ENCODE measurements at places on chromosomes 12 and 14.
A peak's percentile ranks its signal among the peaks of the same experiment; 100 is the strongest.

DNA sequence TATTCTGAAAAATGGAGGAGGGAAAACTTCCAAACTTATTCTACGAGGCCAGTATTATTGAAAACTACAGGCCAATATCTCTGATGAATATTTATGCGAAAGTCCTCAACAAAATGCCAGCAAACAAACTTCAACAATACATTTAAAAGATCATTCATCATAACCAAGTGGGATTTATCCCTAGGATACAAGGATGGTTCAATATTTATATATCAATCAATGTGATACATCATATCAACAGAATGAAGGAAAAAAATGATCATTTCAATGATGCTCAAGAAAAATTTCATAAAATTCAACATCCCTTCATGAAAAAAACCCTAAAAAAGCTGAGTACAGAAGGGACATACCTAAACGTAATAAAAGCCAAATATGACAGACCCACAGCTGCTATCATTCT lies 45.9 kb upstream of the LMNTD1 start:
- no peak for DNase-seq

DNA sequence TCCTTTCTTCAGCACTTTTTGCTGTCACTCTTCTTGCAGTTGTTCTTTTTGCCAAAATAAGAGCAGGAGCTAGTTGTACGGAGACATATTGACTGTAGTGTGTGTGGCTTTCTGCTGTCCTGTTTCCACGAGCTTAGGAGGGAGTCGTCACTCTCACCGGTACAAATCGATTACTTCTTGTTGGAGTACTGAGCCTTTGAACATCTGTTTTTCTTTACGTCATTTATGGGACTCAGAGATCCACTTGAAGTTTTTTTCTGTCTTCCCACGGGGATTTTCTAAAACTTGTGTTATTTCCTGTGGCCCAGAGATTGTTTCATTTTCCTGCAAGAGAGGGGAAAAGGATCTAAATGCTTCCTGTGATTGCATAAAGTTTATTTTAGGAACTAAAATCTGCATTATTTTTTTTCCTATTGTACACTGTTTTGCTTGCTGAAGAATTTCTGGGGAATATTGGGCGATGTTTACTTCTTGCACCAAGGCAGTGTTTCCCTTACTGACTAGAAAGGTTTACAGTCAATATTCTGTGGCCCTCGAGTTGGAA lies 199.8 kb upstream of the ARHGAP5 start:
- DNase-seq = peak; percentile 36

GRCh38 chr14:73567951-73568885 lies 795 bp upstream of the ACOT2 start:
- DNase-seq = peak; percentile 47

- no peak for DNase-seq
Observed at GRCh38 chr14:87935886-87936285, 57.1 kb downstream of the GALC start.

- DNase-seq = peak; percentile 87
Observed at GRCh38 chr14:100979780-100980179, 76.3 kb upstream of the RTL1 start.

DNA sequence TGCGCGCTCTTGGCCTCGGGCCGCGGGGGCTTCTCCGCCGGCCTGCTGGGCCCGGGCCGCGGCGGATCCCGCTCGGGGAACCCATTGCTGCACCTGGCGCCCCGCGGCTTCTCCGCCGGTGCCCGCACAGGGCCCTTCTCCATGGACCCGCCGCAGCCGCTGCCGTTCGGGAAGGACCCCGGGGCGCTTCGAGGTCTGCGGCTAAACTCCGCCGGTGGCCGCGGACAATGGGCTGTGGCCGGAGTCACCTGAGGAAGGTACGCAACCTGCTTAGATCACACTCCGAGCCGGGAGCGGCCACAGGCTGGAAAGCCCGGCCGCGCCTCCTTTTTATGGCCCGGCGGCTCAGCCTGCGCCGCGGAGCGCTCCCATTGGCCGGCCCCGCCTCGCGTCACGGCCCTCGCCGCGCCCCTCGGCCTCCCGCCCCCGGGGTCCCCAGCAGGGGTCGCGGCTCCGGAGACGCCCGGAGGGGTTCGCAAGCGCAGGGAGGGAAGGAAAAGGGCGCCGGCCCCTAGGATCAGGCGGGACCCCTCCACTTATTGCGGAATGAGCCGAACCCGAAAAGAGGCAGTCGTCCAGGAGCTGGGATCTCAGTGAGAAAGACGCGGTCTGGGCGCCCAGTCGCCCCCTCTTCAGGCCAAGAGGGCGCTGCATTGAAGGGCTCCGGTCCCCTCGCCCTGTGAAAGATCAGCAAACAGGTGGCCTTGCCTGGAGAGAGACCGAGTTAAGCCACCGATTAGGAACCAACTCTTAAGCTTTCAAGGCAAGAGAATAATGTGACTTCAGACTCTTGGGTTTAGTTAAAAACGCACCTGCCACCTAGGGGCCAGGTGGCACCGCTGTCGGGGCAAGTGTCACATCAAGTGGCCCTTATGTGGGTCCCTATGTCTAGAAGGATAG lies at the start of gene GCH1:
TSS of gene GCH1 (minus strand) at position 306 of the 900 bp plus-strand sequence. CDS start at position 143, 163 bp downstream.
- peak; percentile 46 for DNase-seq

- no peak for DNase-seq
Observed at GRCh38 chr14:44981198-44981597, 19.2 kb downstream of the TOGARAM1 start.

DNA sequence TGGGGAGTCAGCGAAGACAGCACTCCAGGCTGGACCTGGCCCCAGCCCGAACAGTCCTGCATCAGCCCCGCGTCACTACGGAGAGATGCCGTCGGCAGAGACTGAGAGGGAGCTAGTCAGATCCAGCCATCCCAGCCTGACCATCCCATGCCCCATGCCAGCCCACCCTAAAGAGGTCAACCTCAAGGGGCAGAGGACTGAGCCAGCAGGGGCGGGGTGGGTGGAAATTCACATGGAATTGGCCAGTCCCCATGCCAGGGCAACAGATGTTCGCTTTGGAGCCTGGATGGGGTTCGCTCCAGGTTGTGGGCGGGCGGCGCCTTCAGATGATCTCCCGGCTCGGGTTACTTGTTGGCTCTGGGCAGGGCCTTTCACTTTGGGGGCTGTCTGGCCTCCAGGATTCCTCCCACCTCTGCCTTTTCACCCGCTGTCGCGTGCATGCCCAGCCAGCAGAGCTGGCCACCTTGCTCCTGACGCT lies 154.3 kb downstream of the TSPAN9 start:
- no peak for DNase-seq

- no peak for DNase-seq
Observed at GRCh38 chr14:102821252-102821651, 44.0 kb downstream of the TRAF3 start.

GRCh38 chr14:60651796-60652673 lies 2.8 kb upstream of the SIX1 start:
- peak; percentile 28 for DNase-seq

DNA sequence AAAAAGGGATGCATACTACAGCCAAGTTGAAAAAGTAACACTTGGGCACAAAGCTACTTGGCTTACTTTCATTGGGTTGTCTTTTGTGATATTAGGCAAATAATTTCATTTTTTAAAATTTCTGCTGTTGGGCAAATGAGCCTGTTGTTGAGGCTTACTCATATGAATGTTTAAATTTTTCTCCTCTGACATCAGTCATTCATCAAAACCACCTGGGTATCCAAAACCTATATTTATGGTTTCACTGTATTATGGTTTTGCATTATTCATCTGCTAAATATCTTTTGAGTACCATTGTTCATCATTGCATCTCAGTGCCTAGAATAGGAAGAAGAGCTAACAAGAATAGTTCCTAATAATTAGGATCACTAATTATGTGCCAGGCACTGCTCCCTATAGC lies 28.1 kb downstream of the DYRK2 start:
- DNase-seq = peak; percentile 68

- no peak for DNase-seq
Observed at GRCh38 chr14:68713782-68714181, 79.1 kb downstream of the ZFP36L1 start.

GRCh38 chr14:99128185-99128584 lies 143.8 kb downstream of the BCL11B start:
- no peak for DNase-seq

GRCh38 chr12:95922231-95922630 lies 20.2 kb downstream of the CCDC38 start:
- peak; percentile 53 for DNase-seq

DNA sequence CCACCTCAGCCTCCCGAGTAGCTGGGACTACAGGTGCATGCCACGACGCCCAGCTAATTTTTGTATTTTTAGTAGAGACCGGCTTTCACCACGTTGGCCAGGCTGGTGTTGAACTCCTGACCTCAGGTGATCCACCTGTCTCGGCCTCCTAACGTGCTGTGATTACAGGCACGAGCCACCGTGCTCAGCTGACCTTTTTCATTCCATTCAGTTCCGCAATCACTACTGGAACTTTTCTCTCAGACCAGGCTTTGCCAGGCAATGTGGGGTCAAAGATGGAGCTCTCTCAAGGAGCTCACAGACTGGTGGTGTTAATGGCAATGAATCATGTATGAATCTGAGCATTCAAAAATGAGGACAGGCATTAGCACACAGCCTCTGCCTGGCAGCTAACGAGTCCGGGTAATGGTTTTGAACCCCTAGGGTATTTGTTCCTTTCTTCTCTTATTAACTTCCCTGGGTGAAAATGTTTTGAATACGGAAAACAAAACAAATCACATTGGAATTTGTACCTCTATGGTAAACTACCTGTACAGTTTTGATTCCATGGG lies 9.4 kb upstream of the TCHP start:
- no peak for DNase-seq

DNA sequence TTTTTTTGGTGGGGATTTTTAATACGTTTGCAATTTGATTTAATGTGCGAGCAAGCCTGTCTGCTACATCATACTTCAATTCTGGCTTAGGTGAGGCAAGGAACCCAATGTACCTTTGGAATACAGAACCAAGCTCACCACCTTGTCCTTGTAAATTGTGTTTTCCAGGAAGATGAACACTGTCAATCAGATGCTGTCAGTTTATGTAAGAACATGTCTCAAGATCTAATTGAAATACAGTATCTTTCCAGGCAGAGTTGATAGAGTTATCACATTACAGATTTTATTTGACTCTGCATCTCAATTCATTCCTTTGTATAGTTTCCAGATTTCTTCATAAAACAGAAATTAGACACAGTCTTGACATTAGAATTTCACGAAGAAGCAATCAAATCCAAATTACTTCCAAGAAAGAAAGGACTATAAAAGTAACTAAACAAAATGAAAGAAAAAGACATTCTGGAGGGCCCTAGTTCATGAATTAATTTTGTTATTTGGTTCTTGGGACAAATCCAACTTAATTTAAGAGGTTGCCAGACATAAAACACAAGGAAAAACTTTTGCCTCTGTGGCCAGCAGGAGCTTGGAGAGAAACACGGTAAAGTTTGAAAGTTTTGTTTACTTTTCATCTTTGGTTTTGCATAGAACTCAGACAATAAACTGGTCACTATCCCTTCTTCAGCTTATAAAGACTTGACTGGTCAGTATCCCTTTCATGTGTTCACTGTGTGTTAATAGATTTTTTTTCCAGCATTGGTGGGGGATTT lies 16.4 kb upstream of the MED13L start:
- DNase-seq = no peak

DNA sequence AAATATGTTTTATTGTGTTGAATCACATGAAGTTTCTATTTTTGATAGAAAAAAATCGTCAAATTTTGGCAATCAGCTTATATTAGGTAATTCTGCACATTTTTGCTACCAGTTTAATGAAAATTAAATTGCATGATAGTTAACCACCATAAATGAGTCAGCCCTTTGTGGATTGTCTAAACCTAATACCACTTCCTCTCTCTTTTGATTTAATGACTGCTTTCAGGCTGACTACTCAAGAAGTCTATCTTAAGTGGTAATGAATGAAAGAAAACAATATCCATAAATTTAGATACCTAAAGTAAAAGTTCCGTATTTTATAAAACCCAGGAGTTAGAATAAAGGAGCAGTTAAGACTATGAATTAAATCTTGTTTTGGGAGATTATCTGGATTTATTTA lies 450.5 kb downstream of the TMEM117 start:
- DNase-seq = peak; percentile 47

DNA sequence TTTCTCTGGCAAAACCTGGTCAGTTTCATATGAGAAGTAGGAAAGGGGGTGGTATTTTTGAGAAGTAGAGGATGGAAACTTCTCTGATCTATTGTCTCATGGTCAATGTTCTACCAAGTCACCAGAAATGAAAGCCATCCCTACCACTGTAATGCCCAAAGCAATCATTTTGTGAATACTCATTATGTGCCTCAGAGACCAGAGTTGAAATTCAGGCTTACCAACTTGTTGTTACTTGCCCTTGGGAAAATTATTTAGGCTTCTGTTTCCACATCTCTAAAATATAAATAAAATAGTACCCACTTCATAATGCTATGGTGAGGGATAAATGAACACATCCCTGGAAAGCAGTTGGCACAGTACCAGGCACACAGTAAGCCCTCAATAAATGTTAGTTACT lies 723.7 kb upstream of the TBX3 start:
- DNase-seq = no peak

DNA sequence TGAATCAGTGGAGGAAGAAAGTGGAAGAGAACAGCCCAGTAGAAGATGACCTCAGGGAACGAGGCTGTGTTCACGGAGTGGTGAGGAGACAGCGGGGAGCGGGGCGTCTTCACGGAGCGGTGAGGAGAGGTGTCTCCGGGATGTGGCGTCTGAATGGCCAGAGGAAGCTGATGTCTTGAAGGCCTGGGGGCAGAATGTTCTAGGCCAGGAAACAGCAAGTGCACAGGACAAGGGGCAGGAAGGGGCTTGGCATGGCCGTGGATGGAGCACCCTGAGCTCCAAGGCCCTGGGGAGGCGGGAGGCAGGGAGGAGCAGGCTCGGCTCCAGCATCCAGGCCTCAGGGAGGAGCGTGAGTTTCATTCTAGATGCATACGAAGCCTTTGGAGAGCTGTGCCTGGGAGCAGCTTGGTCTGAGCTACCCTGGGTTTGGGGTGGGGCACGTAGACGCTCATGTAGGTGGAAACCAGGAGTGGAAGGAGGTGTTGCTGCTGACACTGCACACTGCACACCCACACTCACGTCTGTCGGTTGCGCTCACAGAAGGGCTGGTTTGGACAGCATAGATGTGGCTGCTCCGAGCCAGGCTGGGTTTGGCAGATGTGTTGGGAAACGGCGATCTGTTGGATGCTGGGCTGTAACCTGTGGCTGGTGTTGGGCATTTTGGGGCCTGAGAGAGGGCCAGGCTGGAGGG lies 131.6 kb downstream of the ADGRD1 start:
- DNase-seq = no peak

GRCh38 chr12:95231190-95231589 lies 13.6 kb downstream of the VEZT start:
- DNase-seq = peak; percentile 19

DNA sequence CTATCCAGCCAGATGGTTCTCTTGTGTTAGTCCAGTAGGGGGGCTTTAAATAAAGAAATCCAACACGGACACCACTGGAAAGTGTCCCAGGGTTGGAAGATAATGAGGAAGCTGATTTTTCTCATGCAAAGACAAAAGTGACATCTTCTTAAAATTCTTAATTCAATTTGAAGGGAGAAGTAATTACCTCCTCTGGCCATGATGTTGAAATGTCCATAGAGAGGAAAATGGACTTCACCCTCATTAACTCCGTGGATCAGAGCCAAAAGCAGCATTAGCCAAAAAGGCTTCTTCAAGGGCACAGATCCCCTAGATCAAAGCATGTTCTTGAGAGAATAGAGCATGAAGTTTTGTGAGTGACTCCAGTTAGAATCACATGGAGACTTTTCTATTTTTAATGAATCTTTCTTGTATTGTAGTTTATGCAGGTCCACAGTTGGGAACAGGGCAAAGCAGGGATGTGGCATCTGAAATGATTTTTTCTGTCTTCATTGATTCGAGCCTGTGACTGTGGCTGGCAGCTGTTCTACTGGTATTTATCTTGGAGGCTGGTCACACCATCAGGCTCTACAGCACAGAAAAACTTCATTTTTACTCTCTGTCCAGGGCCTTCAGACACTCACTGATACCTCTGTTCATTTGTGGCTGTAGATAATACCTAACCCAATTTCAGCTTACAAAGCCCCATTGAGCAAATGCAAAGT lies 1002.5 kb downstream of the AACS start:
- DNase-seq = no peak

Measured in fibroblast of skin of right biceps (primary cell).